ENCODE measurements at places on chromosomes 7 and 10.
A peak's percentile ranks its signal among the peaks of the same experiment; 100 is the strongest.

- DNase-seq, result no peak
Observed at GRCh38 chr7:68458010-68458908, 1140.0 kb upstream of the AUTS2 start.

GRCh38 chr7:17095931-17096330 lies 202.5 kb upstream of the AHR start:
- no peak for DNase-seq

DNA sequence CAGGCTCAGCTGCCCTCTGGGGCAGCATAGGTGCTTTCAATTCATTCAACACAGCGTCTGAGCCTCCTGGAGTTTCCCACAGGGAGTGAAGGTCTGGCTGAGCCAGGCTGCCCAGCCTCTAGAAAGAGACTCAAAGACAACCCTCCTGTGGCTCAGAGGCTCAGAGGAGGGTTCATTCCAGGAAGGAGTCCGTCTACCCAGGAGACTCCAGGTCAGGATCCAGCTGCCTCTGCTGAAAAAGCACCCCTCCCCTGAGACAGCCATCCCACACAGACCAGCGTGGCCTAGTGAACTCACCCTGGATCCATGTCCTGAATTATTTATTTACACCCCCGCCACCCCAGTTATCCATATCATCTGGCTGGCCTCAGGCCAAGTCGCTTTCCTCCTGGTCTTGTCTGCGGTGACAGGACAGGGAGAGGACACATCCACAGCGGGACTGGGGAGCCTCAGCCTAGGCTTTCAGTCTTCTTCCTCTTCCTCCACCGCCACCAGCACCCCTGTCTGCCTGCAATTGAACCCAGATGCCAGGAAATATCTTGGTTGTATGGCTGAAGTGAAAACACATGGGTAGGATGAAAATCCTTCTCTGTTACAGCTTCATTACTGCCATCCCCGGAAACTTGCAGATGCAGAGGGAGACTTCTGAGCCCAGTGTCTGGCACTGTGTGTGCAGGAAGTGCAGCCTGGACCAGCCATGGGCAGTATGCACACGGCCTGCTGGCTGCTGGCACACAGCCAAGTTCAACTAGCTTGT lies 44.0 kb upstream of the COL13A1 start:
- DNase-seq, result peak; percentile 82

GRCh38 chr7:27163288-27164044 lies 1.9 kb downstream of the HOXA9 start:
- DNase-seq, result no peak

GRCh38 chr10:72334196-72334824 lies 20.4 kb downstream of the DNAJB12 start:
- DNase-seq, result peak; percentile 77

DNA sequence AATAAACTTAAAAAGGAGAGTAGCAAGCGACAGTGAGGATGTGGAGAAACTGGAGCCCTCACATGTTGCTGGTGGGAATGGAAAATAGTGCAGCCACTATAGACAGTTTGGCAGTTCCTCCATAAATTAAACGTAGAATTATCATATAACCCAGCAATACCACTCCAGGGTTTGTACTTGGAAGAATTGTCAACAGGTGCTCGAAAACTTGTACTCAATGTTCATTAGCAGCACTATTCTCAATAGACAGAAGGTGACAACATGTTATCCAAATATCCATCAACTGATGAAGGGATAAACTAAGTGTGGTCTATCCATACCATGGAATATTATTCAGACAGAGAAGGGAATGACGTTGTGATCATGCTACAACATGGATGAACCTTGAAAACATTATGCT lies 71.9 kb downstream of the GALNT11 start:
- DNase-seq, result no peak

DNA sequence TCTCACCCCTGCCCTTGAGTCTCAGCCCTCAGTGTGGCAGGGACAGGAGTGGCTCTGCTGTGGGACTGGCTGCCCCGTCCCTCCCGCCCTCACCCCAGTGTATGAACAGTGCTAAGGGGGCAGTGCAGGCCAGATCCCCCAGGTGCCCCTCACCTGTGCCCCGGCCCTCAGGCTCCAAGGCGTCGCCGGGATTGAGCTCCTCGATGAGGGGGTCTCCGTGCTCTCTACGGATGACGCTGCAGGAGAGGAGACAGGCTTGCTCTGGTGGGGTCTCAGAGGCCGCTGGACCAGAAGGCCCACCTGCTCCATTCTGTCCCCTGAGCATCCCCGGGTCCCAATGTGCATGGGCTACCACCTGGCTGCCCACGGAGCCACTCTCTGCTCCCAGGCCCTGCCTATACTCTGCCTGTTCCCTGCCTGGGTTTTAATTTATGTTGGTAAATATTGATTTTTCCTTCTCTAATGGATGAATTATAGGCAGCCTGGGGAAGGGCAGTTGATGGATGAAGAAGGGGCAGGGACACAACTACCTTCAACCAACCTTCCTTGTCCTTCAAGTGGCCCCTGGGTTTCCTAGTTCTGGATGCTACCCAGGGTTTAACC lies 47.2 kb downstream of the GOLGA7B start:
- DNase-seq, result no peak

- no peak for DNase-seq
Observed at GRCh38 chr7:79876848-79877252, 257.8 kb upstream of the GNAI1 start.

GRCh38 chr7:8491106-8491505 lies 57.7 kb downstream of the NXPH1 start:
- DNase-seq, result no peak

DNA sequence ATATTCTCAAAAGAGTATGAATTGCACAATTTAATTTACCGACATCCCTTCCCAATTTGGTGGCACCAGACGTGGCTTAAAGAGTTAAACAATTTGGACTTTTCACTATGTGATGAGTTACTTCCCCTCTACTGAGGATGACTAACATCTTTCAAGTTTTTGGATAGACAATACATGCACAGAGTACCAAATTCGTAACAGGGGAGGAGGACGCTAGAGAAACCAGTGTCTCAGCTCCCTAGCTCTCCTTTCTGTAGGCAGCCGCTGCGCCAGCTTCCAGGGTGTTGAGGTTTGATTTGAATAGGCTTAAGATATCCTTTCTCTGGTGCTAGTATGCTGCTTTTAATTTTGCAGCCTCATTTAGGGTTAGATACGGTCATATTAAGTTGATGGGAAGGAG lies 69.2 kb downstream of the GNA12 start:
- no peak for DNase-seq

GRCh38 chr7:22394739-22395138 lies 37.8 kb upstream of the RAPGEF5 start:
- DNase-seq, result no peak

DNA sequence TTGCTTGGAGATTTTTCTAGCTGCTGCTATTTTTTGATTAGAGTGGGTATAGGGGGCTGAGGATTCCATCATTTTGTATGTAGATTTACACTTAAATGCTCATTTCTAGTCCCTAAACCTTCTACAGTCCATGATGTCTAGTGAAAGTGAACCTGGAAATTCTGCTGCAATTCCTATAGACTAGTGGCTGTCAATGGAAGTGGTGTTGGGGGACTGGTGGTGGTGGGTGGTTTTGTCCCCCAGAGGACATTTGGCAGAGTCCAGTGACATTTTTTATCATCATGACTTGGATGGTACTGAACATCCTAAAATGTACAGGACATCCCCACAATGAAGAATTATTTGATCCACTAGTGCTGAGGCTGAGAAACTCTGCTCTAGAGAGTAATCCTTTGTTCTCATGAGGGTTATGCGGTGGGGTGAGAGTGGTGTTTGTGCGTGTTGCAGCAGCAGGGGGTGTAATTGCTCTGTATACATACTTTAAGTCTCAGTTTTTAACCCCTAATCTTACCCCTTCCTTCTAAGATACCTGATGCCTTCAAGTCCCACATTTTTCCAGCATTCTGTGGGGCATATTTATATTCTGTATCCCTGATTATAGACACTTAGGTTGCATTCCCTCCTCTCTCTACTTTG lies 35.0 kb downstream of the KIF11 start:
- DNase-seq, result peak; percentile 11

DNA sequence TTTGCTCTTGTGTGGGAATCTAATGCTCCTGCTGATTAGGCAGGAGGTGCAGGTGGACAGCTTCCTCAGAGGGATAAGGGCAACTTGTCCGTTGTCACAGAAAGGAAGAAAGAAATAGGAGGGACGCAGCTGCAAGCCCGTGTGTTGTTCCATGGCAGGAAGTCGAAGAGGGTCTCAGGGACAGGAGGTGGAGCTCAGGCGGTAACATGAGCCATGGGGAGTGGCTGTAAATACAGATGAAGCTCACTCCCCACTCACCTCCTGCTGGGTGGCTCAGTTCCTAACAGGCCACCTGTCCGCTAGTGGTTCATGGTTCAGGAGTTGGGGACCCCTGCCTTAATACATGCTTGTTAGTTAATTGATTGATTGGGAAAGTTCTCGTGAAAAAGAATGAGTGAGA lies 101.7 kb upstream of the SFMBT2 start:
- DNase-seq, result no peak

- no peak for DNase-seq
Observed at GRCh38 chr10:42781893-42782445, 626 bp upstream of the BMS1 start.

DNA sequence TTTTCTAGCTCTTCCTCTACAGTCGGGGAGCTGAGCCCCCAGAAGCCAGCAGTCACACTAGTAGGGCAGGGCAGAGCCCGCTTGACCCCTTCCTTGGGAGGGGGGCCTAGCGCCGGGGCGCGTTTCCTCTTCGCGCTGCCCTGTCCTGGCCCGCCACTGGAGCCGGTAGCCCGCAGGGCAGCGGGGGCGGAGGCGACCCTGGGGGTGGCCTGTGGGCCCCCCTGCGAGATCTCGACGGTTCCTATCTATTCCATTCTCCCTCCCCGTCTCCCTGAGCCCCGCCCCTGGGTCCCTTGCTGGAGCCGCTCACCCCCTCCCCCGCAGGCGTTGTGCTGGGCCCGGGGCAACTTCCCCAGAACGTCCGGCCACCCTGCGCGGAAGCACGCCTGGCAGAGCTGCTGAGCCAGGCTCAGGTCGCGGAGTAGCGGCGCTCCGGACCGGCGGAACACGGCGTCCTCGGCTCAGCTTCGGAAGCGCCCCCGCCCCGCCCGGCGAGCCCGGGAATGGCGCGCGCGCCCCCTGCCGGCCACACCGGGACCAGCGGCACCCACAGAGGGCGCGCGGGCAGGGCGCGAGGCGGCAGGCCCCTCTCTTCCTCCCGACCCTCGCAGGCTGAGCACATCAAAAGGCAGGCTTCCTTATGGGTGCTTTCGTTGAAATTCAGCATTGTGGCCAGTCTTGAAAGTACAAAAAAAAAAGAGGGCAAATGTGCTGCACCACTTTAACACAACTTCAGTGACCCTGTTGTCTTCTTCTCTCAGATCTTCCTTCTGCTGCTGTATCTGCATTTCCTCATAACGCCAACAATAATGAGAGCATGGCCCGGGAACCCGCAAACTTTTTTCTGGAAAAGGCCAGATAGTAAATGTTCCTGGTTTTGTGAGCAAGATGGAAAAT lies 327.6 kb downstream of the TNS3 start:
- DNase-seq, result peak; percentile 98

DNA sequence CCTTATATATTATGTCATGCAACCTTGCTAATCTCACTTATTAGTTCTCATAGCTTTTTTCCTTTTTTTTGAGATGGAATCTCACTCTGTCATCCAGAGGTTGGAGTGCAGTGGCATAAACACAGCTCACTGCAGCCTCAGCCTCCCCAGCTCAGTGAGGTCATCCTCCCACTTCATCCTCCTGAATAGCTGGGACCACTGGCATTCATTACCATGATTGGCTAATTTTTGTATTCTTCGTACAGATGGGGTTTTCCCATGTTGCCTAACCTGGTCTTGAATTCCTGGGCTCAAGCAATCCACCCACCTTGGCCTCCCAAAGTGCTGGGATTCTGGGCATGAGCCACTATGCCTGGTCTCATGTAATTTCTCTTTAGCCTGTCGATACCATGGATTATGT lies 89.1 kb upstream of the TRIM24 start:
- DNase-seq, result no peak

- DNase-seq, result no peak
Observed at GRCh38 chr7:3518546-3518945, 217.5 kb downstream of the SDK1 start.

DNA sequence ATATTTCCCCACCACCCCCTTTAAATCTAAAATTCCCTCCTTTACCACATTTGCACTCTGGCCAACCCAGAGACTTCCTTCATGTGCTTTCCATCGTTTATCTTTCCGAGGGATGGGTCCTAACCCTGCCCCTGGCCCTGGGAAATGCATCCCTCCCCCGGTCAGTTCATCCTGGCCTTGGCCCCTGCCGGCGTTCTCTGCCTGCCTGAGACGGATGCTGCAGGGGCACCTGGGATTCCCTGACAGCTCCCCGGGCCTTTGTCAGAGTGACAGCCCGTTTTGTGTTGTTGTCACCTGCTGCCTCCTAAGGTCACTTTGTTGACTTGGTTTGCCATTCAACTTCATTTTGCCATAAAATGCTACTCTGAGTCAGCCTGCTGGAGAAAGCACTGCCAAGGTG lies 34.8 kb upstream of the PITRM1 start:
- DNase-seq, result no peak

DNA sequence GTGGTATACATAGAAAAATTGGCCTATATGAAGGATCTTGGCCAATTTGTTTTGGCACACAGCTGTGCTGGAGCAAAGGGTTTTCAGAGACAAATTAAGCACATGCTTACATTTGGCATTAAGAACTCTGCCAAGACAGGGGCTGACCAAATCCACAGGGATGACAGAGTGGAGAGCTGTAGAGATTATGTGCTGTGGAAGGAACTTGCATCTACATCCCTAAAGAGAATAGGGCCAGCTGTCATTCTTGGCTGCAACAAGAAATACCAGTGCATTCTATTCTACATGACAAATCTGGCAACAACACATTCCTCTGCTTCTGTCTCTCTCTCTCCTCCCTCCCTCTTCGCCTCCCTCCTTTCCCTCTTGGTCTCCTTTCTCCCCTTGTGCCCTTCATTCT lies 75.6 kb downstream of the POM121L12 start:
- DNase-seq, result no peak

GRCh38 chr7:155791214-155791737 lies 21.0 kb downstream of the SHH start:
- no peak for DNase-seq

- DNase-seq, result no peak
Observed at GRCh38 chr7:27117887-27118491, 12.6 kb downstream of the HOXA4 start.

- DNase-seq, result no peak
Observed at GRCh38 chr7:116955340-116955739, 2.0 kb downstream of the ST7 start.

All from SK-N-SH (cell line).